Thoracic aorta (tissue), 2 donors: ENCODE measurements at places on chromosomes 16 and 17.
A peak's percentile ranks its signal among the peaks of the same experiment; 100 is the strongest.

DNA sequence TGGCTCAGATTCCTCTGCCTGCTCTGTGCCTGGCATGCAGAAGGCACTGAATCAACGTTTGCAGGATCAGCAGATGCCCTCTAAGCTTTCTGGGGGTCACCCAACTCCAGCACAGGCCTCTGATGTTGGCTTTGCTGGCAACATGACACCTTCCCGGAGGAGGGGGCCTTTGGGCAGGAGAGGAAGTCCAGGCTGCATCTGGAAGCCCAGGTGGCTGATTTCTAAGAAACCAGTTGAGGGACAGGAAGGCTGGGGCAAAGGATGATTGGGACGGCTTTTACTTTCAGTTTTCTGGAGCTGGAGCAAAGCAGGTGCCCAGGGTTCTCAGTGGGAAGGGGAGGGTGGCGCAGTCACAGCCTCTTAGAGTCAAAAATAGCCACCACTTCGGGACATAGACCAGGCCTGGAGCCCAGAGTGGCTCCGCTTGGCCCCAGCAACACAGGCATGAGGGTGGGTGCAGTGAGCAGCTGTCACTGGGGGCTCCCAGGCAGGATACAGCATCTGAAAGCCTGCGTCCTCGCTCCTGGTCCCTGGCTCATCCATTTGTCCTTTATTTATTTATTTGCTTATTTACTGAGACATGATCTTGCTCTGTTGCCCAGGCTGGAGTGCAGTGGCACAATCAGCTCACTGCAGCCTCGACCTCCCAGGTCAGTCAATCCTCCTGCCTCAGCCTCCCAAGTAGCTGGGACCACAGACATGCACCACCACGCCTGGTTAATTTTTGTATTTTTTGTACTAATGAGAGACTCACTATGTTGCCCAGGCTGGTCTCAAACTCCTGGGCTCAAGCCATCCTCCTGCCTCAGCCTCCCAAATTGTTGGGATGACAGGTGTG is 15.1 kb downstream of the SOCS1 start:
- peak overlapping the region; percentile 40 for H3K4me3 ChIP-seq
- no peaks in the 10 kb centered on the region for H3K4me1 ChIP-seq
- H3K27me3 ChIP-seq, result no peaks in the 10 kb centered on the region
- DNase-seq, result no peak

DNA sequence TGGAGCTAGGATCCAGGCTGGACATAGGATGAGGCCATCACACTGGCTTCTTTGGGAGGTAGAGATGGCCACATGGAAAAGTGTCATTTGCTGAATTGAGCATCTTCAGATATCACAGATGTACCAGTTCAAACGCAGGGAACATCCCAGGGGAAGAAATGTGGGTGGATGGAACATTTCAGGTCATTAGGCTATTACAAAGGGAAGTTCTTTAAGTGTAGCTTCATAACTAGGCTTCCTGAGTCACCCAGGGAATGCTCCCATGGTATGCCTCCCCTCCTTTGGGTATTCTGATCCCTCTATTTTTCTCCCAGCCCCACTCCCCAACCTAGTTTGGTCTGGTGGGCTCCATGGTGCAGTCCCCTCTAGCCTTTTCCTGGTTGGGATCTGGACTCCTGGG is 69.8 kb upstream of the IRX3 start:
- H3K4me3 ChIP-seq, result no peak overlapping the region
- no peak overlapping the region for H3K27ac ChIP-seq
- H3K27me3 ChIP-seq, result no peaks in the 10 kb centered on the region
- H3K36me3 ChIP-seq, result no peaks in the 10 kb centered on the region
- DNase-seq, result no peak

DNA sequence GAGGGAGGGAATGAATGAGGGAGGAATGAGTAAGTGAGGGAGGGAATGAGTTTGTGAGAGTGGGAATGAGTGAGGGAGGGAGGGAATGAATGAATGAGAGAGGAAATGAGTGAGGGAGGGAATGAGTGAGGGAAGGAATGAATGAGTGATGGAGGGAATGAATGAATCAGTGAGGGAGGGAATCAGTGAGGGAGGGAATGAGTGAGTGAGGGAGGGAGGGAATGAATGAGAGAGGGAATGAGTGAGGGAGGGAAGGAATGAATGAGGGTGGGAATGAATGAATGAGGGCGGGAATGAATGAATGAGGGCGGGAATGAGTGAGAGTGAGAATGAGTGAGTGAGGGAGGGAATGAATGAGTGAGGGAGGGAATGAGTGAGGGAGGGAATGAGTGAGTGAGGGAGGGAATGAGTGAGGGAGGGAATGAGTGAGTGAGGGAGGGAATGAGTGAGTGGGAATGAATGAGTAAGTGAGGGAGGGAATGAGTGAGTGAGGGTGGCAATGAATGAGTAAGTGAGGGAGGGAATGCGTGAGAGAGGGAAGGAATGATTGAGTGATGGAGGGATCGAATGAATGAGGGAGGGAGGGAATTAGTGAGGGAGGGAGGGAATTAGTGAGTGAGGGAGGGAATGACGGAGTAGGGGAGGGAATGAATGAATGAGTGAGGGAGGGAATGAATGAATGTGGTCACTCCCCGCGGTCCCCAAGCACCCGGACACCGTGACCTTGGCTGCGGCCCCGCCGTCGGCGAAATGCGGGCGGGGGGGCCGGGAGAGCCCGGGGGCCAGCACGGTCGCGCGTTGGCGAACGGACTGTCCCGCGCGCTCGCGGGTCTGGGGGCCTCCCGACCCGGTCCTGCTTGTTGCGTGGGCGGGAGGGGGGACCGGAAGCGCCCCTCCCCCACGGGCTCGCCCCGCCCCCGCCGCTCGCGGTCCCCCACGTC is 1.1 kb upstream of the UBE2I start:
- peaks cover 19% of the 10 kb centered on the region for H3K4me1 ChIP-seq
- H3K27ac ChIP-seq, result peak overlapping the region; percentile 76
- no peaks in the 10 kb centered on the region for H3K27me3 ChIP-seq
- no peaks in the 10 kb centered on the region for H3K36me3 ChIP-seq

DNA sequence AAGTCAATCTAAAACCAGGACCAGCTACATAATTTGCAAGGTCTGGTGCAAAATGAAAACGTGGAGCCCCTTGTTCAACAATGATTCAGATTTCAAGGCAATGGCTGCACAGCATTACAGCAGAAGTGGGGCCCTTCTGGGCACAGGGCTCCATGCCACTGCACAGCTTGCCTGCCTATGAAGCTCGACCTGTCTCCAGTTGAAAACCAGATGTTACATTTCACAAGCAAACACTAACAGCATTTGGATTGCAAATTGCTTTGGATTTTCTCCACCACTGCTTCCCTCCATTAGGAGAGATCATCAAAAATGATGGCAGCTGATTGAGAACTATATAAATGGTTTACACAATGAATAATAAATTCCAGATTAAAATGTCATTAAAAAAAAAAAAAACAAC is 551.4 kb upstream of the ZFHX3 start:
- H3K4me3 ChIP-seq, result no peak overlapping the region
- no peak overlapping the region for H3K27ac ChIP-seq
- no peak for DNase-seq
- no peaks in the 10 kb centered on the region for H3K27me3 ChIP-seq
- H3K36me3 ChIP-seq, result no peaks in the 10 kb centered on the region

DNA sequence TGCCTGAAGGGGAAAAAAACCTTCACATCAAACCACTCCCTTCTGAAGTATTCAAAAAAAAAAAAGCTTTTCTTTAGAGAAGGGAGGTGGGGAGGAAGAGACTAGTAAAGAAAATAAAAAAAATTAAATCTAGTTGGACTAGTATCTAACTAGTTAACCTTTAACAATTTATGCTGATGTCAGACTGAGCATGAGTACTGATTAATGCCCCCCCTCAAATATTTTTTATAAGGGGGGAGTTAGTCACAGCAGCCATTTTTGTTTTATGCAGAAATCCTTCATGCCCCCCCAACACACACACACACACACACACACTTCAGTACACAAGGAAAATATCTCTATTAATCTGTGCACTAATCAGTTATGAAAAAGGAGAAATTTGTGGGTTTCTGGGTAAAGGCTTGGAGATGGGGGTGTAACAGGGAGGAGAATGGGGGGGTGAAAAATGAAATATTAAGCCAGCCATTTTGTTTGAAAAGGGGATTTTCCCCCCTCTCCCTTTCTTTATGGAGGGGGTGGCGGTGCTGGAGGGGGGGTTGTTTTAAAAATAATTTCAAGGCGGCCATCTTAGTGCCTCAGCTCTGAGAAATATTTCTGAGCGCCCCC is 4.7 kb upstream of the CHD3 start:
- no peak for DNase-seq
- no peaks in the 10 kb centered on the region for H3K36me3 ChIP-seq
- peaks cover 55% of the 10 kb centered on the region for H3K4me1 ChIP-seq
- no peaks in the 10 kb centered on the region for H3K27me3 ChIP-seq

DNA sequence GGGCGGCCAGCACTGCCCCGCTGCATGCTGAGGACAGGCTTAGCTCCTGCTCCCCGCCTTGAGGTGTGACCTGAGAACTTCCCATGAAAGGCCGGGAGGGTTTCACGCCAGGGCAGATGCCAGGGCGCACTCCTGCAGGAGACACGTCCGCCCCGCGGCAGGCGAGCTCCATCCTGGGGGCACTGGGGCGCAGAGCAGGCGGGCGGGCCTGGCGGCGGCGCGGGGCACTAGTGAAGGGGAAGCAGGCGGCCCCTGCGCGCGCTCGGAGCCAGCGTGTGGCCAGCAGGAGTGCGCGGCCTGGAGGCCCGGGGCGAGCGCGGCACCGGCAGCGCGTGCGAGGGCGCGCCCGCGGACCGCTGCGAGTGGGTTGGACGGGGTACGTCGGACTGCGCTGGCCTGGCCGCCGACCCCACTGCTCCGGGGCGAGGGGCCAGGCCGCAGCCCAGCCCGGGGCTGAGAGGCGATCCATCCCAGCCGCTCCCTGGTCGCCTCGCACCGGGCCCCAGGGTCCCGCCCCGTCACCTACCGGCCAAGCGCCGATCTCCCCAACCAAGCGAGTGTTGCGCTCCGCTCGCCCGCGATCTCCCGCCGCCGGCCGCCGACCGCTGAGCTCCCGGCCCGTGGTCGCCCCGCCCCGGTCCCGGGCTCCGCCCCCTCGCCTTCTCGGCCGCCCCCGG is at the start of gene MAP3K14:
TSS of gene MAP3K14 (minus strand) at position 587 of the 677 bp plus-strand sequence. CDS start 26,275 bp downstream, outside the sequence.
- DNase-seq, result no peak
- peak within 1 kb of the TSS; percentile 78 for H3K4me3 ChIP-seq
- no peaks in the 10 kb centered on the region for H3K36me3 ChIP-seq
- peak within 1 kb of the TSS; percentile 87 for H3K27ac ChIP-seq
- no peaks in the 10 kb centered on the region for H3K27me3 ChIP-seq

DNA sequence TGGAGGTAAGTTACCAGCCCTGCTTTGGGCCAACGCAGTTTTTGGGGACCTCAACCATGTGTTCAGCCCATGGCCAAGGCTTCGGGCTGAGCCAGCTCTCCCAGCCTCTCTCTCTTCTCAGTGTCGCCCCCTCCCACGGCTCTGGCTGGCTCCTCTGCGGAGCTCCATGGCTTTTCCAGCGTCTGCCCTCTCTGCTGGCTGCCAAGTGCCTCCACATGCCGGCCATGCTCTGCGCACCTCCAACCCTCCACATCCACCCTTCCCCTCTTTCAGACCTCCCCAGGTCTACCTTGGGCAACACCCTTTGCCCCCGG is 23.2 kb downstream of the COTL1 start:
- H3K36me3 ChIP-seq, result no peaks in the 10 kb centered on the region
- DNase-seq, result no peak
- peaks cover 6% of the 10 kb centered on the region for H3K4me1 ChIP-seq

- no peaks in the 10 kb centered on the region for H3K36me3 ChIP-seq
- peak overlapping the region; percentile 59 for H3K27ac ChIP-seq
- peaks cover 21% of the 10 kb centered on the region for H3K4me1 ChIP-seq
- H3K4me3 ChIP-seq, result peak overlapping the region; percentile 59
- no peak for DNase-seq
These were observed 30.9 kb upstream of the CDC42EP4 start for GRCh38 chr17:73342541-73343167.

DNA sequence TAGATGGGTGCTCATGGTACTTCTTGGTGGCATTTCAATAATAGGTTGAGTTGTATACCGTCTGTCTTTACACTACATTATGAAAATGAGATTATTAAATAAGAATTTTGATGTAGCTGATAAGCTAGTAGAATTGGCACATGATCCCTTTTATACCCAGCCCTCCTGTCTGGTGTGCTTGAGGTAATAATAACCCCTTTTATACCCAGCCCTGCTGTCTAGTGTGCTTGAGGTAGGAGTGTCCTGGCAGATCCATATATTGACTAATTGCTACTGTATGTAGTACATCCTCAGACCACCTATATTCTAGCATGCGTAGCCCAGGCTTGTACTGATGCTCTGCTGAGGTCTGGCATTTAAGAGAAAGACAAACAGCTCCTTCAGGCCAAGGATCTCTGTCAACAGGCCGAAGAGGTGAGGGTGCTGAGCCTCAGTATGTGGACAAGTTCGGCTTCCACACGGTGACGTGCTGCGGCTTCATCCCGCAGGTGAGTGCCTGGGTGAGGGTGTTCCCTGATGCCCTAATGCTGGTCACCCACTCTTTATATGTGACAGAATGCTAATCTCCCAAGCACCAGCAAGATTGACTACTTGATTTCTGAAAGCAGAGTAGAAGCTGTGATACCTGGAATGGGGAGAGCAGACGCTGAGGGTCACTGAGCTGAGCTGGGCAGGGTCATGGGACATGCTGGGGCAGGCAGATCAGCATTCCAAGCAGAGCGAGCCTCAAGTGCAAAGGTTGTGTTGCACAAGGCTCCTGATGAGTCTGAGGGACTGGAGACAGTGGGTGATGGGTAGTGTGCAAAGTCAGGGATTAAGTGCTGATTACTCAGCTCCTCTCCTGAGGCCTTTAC is 5.7 kb downstream of the FN3K start:
- no peaks in the 10 kb centered on the region for H3K4me1 ChIP-seq
- H3K27me3 ChIP-seq, result no peaks in the 10 kb centered on the region
- no peak overlapping the region for H3K27ac ChIP-seq

- H3K27ac ChIP-seq, result no peak overlapping the region
- peaks cover 10% of the 10 kb centered on the region for H3K4me1 ChIP-seq
- no peak overlapping the region for H3K4me3 ChIP-seq
- no peaks in the 10 kb centered on the region for H3K27me3 ChIP-seq
These were observed 46.3 kb upstream of the ARHGAP44 start for GRCh38 chr17:12743046-12743445.

DNA sequence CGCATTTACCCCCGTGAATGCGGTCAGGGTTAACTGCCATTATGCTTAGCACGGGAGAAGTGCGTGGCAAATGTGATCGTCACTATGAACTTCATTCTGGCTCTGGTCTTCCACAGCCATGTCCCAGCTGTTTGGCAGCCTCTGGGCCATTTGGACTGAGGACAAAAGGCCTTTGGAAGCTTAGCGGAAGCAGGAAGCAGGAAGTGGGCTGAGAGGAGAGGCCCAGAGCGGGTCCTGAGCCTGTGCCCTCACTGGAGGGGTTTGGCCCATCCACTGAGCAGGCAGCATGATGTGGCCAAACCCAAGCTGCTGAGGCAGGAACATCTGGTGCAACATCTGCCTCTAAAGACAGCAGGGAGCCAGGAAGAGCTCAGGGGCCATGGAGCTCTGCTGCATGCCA is 345.9 kb downstream of the C16orf95 start:
- no peaks in the 10 kb centered on the region for H3K36me3 ChIP-seq
- H3K4me3 ChIP-seq, result no peak overlapping the region
- DNase-seq, result no peak
- no peaks in the 10 kb centered on the region for H3K27me3 ChIP-seq
- no peaks in the 10 kb centered on the region for H3K4me1 ChIP-seq

- H3K27ac ChIP-seq, result no peak overlapping the region
- no peak overlapping the region for H3K4me3 ChIP-seq
- no peaks in the 10 kb centered on the region for H3K36me3 ChIP-seq
These were observed 183.2 kb downstream of the ZNF423 start for GRCh38 chr16:49672753-49673152.
